ENCODE measurements at places on chromosomes 5 and 9. TPM values are rescaled to one million over a fixed set of nuclear protein-coding genes. Genes with fewer than 3 reads are reported as not detected.

Gene LECT2
- not detected for total RNA-seq

Gene MARCHF11
- not detected for total RNA-seq

Gene HOMER1
- 3.1 TPM for total RNA-seq

Gene TAF11L5
- total RNA-seq, result not detected

Gene MEGF10
- 0.02 TPM for total RNA-seq

Gene PLAC8L1
- 0.96 TPM for total RNA-seq

Gene FGF18
- total RNA-seq, result 0.12 TPM

Gene TNFSF8
- 171 TPM for total RNA-seq

Gene PRR7
- 3.0 TPM for total RNA-seq

Gene GPR151
- not detected for total RNA-seq

Gene S1PR3
- total RNA-seq, result 0.22 TPM

Gene SPATA31A3
- total RNA-seq, result not detected

Data from T-helper 1 cell treated with Interleukin-12 subunit alpha and Interleukin-12 subunit beta and Interleukin-4 antibody, amounts not matched to agents 30 ng/mL and 1 ng/mL, for 36 hours (primary cell).